ENCODE measurements at places on chromosomes 7 and 10.

GRCh38 chr7:17781491-17782215 is 158.6 kb downstream of the SNX13 start:
- no peak for DNase-seq

- no peak for DNase-seq
These were observed 84.7 kb upstream of the KDM7A start for GRCh38 chr7:140261522-140261921.

DNA sequence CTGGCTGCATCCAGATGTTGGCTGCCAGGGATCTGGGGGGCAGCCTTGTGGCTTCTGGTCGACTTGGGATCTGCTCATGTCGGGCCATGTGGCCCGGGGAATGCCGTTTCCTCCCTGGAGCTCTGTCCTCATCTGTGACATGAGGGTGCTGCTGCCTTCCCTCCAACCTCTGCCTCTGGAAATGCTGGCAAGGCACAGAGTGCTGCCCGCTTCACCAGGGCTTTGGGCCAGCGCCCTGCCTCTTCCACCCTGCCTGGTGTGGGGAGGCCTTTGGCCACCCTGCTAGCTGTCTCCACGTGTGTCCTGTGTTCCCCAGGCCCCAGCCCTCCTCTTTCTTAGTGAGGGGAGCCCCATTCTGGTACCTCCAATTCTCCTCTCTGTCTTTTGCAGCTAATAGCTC is 5.8 kb upstream of the SMARCD3 start:
- DNase-seq, result no peak

GRCh38 chr7:151723321-151723720 is 153.6 kb downstream of the PRKAG2 start:
- DNase-seq, result no peak

DNA sequence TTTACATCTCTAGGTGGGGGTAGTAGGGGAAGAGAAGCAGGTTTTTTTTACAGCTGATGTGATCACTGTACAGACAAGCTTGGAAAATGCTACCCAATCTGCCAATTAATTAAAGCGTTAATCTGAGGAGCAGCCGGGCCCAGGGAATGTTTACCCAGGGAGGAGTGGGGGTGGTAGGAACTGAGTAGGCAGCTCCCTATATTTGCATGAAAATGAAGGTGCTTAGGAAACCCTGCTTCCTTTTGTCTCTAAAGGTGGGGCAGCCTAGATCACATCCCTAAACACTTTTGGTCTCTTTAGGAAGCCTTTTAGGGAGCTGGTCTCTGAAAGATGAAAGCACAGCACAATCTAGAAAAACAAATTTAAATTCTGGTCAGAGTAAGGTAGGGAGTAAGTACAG is 53.0 kb upstream of the NFKB2 start:
- no peak for DNase-seq

DNA sequence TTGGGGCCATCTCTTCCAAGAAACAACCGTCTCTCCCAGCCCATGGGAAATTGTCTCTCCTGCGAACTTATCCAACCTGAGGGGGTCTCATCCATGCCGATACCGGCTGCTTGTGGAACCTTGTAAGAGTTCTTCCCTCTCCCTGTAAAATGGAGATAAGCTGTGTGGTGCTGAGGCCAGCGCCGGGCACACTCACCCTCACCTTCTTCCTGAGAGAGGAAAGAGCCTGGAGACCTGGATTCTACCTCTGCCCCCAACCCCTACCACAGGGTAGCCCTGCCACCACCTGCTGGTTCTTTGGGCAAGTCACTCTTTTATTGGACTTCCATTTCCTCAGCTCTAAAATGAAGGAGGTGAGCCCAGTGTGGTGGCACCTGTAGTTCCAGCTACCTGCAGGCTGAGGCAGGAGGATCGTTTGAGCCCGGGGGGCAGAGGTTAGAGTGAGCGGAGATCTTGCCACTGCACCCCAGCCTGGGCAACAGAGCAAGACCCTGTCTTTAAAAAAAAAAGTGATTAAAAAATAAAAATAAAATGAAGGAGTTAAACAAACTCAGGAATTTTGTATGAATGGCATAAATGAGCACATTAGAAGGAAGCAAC is 38.4 kb upstream of the PSAP start:
- no peak for DNase-seq

- DNase-seq, result no peak
These were observed 104.0 kb downstream of the GRM3 start for GRCh38 chr7:86747698-86748097.

GRCh38 chr7:85695533-85695932 is 508.7 kb upstream of the SEMA3D start:
- DNase-seq, result no peak

GRCh38 chr10:49605216-49605938 is 4.7 kb upstream of the SLC18A3 start:
- no peak for DNase-seq

GRCh38 chr7:148930335-148930734 is 46.2 kb upstream of the EZH2 start:
- no peak for DNase-seq

GRCh38 chr10:97825020-97825760 is 24.5 kb upstream of the GOLGA7B start:
- no peak for DNase-seq

DNA sequence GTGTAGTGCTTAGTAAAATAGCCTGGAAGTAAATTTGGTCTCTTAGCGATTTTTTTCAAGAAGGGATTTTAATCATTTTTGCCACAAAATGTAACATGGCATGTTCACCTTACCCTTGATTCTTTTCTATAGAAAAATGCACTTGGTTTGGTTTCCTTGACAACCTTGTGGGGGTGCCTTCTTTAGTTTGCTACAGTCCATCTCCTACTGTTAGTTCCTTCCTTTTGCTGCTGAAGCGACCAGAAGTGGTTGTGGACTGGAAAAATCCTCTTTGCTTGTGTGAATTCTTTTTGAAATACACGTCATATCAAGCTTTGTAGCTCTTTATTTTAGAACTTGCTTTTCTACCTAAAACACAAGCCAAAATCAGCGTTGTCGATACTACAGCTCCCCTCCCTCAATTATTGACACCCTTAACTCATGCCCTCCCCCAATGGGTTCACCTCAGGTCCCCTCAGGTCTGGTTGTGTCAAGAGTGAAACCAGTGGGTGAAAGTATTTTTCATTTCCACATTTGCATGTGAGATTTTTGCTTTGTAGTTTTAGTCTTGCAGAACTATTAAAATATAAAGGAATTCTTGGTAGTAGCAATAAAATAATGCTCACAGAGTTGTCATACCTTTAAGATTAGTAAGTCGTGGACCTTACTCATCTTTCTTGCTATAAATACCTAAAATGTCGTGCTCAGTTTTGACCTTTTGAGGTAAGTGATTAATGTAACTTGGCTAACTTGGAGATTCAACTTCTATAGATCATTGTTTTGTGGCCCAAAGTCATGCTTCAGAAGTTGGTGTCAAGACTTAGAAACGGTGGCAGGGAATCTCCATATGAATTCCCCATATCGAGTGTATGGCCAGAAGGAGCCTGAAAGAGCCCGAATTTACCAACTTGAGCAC is 1.5 kb downstream of the ACTR3B start:
- DNase-seq, result no peak

GRCh38 chr7:17275749-17276671 is 22.4 kb upstream of the AHR start:
- DNase-seq, result no peak

DNA sequence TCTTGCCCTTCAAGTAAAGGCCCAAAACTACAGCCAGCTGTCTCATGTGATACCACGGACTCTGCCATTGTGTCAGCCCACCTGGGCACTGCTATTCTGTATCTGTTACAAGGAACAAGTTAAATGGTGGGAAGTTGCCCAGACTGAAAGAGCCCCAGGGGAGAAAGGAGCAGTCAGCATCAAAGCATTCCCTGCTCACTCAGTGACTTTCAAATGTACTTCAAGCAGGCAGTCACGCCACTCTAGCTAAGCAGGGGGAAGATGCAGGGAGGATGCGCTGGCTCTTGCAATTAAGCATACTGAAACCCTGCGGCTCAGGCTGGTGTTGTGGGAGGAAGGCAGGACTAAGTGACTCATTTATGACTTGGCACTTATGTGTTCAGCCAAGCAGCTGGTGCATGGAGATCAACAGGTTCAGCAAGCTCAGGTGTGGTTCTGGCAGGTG is 1249.6 kb downstream of the TYW1 start:
- DNase-seq, result no peak

Data from CD4-positive, alpha-beta T cell treated with Interferon gamma for 1 hour (primary cell).